ENCODE measurements at places on chromosomes 7 and 10. TPM values are rescaled to one million over a fixed set of nuclear protein-coding genes. Genes with fewer than 3 reads are reported as not detected.
A peak's percentile ranks its signal among the peaks of the same experiment; 100 is the strongest.

Gene GIMAP8
- total RNA-seq: 13.1 TPM

Gene PRR15
- total RNA-seq: not detected

Gene OR2A7
- total RNA-seq: 5.4 TPM

DNA sequence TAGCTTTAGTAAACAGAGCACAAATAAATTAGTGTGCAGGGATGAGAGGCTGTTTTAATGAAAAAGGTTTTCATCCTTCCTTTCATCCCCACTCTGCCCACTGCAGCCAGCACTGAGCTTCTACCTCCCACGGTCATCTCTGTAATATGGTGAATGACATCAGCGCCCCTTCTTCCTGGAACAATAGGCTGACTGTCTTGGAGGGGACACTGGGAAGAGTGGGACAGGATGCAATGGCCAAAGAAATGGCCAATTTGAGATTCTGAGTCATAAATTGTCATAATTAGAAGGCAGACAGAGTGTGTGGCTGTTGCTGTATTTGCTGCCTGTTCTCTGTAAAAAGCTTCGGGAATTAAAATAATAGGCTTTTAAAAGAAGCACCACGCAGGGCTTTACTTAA is 126.7 kb upstream of the CALN1 start:
- no peak for DNase-seq

Gene SAP25
- 21.4 TPM for total RNA-seq

Gene HNRNPH3
- 150 TPM for total RNA-seq

Gene MUC3A
- total RNA-seq: not detected

DNA sequence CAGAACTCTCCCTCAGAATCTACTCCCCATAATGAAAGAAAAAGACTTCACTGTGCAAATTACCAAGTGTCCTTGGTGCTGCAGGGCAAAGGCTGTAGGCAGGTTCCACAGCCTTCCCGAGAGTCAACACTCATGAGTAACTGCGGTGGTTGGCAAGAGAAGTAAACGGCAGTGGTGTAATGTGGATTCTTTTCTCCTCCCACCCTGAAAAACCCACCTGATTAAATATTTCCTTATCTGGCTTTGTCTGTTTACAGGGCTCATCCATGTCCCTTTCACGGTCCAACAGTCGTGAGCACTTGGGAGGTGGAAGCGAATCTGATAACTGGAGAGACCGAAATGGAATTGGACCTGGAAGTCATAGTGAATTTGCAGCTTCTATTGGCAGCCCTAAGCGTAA is 300.9 kb downstream of the BICC1 start:
- no peak for DNase-seq

- peak; percentile 69 for DNase-seq
These were observed 51.2 kb upstream of the GTF2I start for GRCh38 chr7:74606101-74606908.

GRCh38 chr10:71094712-71095390 is 117.5 kb upstream of the UNC5B start:
- peak; percentile 70 for DNase-seq

- DNase-seq: no peak
These were observed 169.3 kb downstream of the USP6NL start for GRCh38 chr10:11442001-11442773.

Gene NPSR1
- total RNA-seq: not detected

Gene BTAF1
- 53.7 TPM for total RNA-seq

- no peak for DNase-seq
These were observed at the start of gene RGR for GRCh38 chr10:84244651-84245270. Gene RGR, plus strand, starts transcription at chr10:84245053. Its CDS starts 38 bp downstream, at chr10:84245091.

DNA sequence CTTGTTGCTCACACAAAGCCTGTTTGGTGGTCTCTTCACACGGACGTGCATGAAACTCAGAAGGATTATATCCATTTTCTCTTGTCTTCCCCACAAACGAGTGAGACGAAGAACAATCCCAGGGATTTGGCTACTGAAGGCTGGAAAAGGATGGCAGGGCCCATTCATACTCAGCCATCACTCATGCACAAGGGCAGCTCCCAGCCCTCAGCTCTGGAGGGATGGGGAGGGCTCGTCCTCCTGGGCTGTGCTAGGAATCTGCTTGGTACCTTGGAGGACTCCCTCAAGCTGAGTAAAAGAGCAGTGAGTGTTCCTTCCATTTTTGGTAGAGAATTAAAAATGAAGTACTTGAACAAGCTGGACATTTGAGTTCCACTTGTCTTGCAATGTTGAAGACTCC is 33.2 kb upstream of the RAB18 start:
- no peak for DNase-seq
